ENCODE measurements at places on chromosomes 1 and 21.

GRCh38 chr1:57229076-57229475, 194.8 kb downstream of the DAB1 start:
- no peak for DNase-seq

DNA sequence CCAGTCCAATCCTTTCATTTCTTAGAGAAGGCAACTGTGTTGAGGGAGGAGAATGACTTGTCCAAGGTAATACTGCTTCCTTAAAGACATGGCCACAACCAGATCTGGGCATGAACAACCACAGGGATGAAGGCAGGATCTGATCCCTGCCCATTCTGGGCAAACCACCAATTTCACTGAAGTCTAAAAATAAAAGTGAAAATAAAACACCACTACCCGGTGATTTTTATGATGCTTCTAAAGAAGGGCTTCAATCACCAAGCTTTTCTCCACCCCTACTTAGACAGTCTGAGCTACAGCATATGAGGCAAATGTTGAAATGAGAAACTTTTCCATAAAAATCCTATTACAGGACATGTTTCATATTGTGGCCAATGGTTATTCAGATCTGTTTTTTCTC, 133.0 kb downstream of the PTPN14 start:
- no peak for DNase-seq

DNA sequence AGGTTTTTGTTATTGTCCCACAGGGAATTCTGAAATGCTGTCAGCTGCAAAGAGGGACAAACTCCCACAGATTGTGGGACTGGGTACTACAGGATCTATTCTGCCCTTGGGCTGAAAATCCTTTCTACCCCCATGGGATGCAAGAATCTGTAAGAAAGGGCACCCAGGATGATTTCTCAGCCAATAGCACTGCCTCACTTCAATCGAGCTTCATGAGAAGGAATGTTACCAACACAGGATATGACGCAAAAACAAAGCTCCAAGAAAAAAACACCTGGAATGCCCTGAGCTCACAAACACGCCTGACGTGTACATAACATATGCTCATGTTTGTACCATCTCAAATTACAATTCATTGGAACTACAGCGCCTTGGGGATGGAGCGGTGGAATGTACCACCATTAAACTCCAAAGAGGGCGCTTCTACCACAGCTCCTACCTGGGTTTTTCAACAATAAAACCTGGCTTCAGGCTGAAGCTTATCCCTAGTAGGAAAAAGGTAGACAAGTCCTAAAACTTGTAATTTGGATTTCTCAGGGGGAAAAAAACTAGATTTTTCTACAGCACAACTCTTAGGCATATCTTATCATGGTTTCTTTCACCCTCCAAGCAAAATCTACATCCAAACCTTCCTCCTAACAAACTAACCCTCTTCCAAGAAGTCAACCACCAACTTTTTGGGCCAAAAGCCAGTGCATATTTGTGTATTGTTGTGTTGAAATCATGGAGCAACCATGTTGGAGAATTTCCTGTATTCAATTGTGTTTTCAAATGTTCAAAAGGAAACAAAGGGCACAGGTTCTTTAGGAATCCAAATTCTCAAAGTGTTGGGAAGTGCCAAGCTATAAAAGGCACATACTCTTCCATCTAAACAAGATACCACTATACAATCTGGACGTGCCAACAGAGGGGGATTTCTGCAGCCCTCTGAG, 78.9 kb downstream of the TGFBR3 start:
- DNase-seq = no peak

GRCh38 chr1:113519556-113519955, 129.2 kb downstream of the MAGI3 start:
- DNase-seq = no peak

DNA sequence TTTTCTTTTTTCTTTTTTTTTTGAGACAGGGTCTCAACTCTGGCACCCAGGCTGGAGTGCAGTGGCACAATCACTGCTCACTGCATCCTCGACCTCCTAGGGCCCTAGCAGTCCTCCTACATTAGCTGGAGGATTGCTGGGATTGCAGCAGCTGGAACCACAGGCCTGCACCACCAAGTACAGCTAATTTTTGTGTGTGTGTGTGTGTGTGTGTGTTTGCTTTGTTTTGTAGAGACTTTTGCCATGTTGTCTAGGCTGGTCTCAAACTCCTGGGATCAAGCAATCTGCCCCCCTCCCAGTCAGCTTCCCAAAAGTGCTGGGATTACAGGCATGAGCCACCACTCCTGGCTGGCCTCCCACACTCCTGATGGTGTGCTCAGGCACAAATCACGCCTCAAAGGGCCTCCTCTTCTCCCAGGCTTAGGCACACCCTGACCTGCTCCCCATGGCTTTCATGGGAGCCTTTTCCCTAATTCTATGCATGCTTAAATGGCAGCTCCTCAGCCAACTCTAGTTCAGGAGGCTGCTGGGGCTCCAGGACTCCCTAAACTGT, 9.4 kb downstream of the FAM229A start:
- DNase-seq = no peak

DNA sequence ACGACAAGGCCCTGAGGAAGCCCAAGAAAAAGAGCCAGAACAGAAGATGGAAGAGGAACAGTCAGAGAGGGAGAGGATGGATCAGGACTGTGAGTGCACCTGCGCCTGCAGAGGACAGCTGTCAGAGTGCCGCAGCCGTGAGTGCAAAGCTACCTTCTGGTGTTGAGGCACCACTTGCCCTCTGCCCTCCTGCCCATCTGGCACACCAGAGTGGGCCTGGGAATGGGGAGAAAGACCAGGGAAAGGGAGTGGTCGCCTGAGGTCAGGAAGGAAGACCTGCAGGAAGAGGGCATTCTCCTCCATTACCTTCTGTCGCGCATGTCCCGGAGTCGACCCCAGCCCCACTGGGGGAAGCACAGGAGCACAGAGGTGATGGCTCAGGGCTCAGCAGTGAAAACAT, 26.2 kb downstream of the VASH2 start:
- no peak for DNase-seq

DNA sequence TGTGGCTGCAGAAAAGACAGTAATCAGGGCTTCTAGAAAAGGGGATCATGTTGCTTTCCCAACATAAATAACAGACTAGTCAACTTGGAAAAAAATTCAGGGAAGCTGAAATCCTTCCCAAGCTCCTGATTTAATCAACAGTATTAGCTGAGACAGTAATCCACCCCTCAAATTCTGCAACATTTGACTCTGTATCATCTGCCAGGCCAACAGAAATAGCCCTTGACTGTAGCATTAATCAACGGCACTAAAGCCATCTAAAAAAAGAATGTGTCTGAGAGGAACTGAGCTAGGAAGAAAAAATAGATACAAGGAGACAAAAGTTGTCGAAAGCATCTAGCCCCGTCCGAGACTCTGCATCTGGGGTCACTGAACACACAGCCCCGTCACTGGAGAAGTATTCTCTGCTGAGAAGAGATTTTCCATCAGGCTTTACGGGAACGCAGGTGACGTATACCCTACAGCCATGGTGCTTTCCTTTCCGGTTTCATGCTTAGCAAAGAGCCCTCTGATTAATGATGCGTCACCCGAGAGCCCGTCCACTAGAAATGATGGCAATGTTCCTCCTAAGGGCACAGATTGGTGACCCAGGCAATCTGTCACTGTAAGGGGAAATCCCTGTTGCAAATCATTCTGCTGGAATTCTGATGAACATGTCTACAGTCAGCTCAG, 42.1 kb upstream of the TP53BP2 start:
- DNase-seq = peak; percentile 5

- no peak for DNase-seq
Observed at GRCh38 chr1:110979154-110979553, 15.4 kb upstream of the LRIF1 start.
